ENCODE measurements at places on chromosomes 6 and 20. TPM values are rescaled to one million over a fixed set of nuclear protein-coding genes. Genes with fewer than 3 reads are reported as not detected.

DNA sequence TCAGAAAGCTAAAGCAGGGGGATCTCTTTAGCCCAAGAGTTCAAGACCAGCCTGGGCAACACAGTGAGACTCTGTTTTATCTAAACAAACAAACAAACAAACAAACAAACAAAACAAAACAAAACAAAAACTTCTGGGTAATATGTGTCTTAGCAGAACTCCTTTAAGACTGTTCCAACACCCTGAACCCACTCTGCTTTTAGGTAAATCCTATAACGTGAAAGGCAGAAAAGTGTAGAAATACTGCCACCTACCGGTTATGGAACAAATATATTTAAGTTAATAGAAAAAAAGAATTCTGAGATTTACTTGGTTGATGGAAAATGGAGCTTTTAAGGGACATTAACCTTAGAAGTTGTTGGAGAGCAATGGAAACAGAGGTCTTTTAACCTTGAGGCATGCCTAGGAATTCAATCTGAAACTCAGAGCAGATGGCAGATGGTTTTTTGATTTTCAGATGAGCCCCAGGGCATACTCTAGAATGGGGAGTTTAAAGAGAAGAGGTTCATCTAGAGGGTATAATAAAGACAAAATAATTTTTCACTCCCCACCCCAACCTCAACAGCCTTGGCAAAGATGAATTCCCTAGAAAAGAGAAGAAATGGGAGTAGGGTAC is 38.5 kb downstream of the SOD2 start:
- peak; percentile 45 for DNase-seq

GRCh38 chr6:30200551-30201281 is 12.5 kb downstream of the TRIM26 start:
- DNase-seq = no peak

DNA sequence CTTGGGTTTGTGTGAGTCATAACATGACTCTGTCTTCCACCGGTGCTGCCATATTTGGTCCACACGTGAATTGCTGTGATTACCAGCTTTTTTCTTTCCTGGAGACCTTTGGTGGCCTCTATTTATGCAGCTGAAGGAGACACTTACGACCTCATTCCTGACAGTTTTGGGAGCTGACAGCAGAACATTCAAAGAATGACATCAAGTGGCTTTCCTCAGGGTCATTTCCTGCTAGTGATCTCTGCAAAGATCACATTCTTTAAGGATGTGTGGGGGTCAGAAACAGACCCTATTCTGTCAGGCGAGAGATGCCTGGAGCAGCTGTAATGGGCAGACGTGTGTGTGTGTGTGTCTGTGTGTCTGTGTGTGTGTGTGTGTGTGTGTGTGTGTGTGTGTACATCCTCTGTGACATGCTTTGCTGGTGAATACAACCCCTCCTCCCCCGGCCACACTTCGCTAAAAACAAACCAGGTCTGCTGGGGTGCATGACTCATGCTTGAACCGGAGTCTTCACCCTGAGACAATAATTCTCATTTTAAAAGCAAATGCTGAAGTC is 115.6 kb downstream of the TMEM170B start:
- peak; percentile 30 for DNase-seq

- DNase-seq = no peak
Measured at GRCh38 chr20:4937407-4938319, 63.6 kb downstream of the SLC23A2 start.

DNA sequence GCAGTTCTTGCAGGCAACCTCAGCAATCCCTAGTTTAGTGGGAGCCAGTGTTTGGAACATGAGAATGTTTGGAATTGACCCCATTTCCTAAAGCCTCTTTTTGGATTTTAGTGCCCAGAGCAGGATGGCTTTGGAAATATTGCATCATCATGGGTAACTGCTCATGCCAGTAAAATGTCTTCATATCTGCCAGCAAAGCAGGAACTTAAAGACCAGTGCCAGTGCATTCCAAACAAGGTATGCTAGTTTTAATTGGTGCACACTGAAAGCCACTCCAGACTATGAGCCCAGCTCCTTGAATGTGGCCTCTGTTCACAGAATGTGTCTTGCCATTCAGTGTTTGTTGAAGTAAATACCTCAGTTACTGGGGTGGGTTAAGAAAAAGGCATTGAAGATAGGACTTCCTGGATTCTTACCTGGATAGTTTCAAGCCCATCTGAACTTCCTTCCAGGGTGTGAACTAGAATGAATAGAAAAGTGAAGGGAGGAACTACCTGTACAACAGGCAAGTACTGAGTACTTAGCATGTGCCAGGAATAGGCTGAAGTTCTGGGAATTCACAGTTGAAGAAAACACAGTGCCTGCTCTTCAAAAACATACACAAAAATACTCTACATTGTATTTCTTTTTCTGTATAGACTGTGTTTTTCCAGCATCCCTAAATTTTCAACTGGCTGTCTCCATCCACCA is 70.5 kb downstream of the COL19A1 start:
- no peak for DNase-seq

The HLA-F gene
- 0.40 TPM for total RNA-seq

DNA sequence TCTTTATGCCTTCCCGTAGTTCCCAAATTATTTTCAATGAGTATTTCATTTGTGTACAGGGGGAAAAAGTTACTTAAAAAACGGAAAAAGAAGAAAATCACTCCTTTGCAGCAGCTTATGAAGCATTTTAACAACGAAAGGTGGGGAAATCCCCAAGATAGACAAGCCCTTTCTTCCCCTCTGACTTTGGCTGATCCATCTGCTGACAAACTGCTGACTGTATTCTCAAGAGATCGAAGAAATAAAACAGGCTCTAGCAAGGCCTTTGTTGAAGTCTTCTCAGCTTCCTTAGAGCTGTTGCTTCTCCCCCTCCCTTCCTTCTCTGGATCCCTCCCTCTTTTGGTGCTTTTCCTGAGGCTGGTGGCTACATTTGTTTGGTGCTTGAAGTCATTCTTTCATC is 325.2 kb downstream of the NRN1 start:
- DNase-seq = no peak

DNA sequence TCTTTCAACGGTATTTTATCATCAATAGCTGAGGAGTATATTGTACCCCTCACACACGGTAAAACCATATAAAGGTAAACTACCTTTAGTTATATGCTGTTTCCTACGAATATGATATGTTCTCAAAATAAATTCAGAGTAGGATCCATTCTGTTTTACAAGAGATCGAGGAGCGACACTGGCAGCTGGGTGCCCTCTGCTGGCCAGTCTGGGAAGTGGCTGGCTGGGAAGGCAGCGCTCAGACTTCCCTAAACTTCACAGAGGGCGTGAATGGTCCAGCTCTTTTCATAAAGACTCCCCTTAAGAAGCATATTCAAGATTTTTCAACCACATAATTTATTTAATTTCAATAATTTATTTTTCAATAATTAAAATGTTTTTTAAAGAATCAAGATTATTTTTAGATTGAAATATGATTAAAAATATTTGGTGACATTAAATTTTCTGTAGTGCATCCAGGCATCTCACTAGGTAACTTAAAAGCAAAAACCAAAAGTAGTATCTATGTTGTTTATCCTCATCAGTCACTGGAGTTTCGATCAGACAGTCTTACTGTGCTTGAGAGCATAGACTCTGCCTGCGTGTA is 187.5 kb upstream of the PDE10A start:
- DNase-seq = peak; percentile 83

All from K562 (cell line).